Umbilical cord (tissue), 2 donors: ENCODE measurements at places on chromosomes 1 and 21. TPM values are rescaled to one million over a fixed set of nuclear protein-coding genes. Genes with fewer than 3 reads are reported as not detected.

- no peak for DNase-seq
Measured at GRCh38 chr1:36225283-36225899, 1.1 kb downstream of the THRAP3 start.

DNA sequence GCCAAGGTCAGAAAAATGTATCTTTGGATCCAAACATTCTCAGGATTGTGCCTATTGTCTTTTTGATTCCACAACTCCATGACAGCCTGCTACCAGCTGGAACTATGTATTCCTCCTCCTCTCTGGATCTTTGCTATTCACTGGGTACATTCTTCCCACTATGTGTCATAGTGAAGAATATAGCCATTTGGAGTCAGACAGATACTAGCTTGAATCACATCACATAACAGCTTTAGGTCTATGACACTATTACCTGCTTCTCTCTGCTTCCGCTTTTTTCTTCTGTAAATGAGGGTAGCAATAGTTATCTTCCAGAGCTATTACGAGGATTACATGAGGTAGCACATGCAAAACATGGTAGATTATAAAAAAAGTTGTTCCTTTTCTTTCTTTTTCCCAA, 5.4 kb upstream of the EXO1 start:
- peak; percentile 16 for DNase-seq

GRCh38 chr1:9549955-9550546, 10.8 kb downstream of the SLC25A33 start:
- no peak for DNase-seq

- DNase-seq = no peak
Measured at GRCh38 chr1:111219557-111220286, 7.8 kb upstream of the CHI3L2 start.

GRCh38 chr1:6771441-6771769, 13.8 kb upstream of the CAMTA1 start:
- no peak for DNase-seq

DNA sequence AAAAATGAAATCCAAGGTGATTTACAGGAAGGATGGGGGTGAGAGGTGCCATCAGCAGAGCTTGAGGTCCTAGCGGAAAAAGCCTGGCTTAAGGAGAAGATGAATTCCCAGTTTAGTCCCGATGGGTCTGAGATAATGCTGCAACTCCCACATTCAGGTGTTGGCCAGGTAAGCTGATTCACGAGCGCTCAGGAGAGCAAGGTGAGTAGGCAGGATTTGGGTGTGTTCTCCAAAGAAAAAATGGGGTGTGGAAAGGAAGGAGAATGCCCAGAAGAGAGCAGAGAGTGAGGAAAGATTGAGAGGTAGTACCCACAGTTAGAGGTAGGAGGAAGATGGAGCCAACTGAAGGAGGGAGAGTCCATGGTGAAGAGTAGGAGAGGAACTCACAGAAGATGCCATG, 12.5 kb downstream of the RIMS3 start:
- DNase-seq = no peak

GRCh38 chr1:230971771-230972170, 6.9 kb downstream of the TTC13 start:
- no peak for DNase-seq

Gene C4BPA
- total RNA-seq = 3.6 TPM

Gene CLDN8
- total RNA-seq = 6.3 TPM
